Stimulated activated CD4-positive, alpha-beta T cell treated with anti-CD3 and anti-CD28 coated beads, Interleukin-12 subunit alpha, Interleukin-12 subunit beta, amount 100 ng/mL, for 4 hours (primary cell): ENCODE measurements at places on chromosomes 2 and 18.

DNA sequence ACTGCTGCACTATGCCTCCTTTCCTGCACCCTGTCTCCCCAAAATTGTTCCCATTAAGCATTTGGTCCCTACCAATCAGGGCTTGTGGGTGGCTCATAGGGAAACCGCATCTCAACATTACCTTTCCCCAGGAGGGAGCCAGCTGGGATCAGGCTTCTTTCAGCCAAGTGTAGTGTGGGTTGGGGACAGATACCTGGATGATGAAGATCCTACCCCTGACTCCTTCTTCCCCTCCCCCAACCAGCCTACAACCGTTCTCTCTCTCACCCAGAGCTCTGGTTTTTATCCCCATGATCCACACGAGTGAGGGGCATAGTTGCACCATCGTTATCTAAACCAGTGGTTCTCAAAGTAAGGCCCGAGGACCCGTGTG lies 40.0 kb downstream of the ACOXL start:
- no peak for DNase-seq

- no peak for DNase-seq
These were observed 68.4 kb downstream of the TIMM21 start for GRCh38 chr18:74216661-74217110.

GRCh38 chr2:144351687-144352086 lies 168.2 kb downstream of the ZEB2 start:
- no peak for DNase-seq

DNA sequence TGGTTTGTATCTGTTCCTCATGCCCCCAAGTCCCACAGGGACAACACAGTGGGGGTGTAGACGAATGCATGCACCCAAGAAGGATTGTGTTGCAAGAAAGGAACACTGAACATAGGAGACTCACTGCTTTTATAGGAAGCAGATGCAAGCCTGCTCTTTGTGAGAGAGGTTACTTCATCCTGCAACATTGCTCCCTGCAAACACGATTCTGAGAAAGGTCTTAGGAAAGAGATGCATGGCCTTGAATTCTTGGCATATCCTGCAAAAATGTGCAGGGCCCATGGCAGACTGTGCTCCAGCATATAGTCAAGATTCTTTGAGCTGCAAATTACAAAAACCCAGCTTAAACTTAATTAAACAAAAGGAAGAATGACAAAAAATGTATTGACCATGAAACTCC lies 312.2 kb upstream of the MGAT5 start:
- no peak for DNase-seq

- DNase-seq, result no peak
These were observed 190.5 kb downstream of the RND3 start for GRCh38 chr2:150296770-150297546.
